Mucosa of gallbladder (tissue), 1 donor: ENCODE measurements at places on chromosomes 3 and 15. TPM values are rescaled to one million over a fixed set of nuclear protein-coding genes. Genes with fewer than 3 reads are reported as not detected.

Gene TRIM42
- not detected for total RNA-seq

Gene SLCO2A1
- total RNA-seq: 48.1 TPM

Gene SERP1
- 116 TPM for total RNA-seq

Gene CFAP20DC
- total RNA-seq: 1.9 TPM

Gene GOLGA6L7
- total RNA-seq: not detected

Gene MFAP1
- total RNA-seq: 25.6 TPM

GRCh38 chr3:51445544-51446280 is 54.1 kb downstream of the DCAF1 start:
- DNase-seq: no peak

GRCh38 chr3:56916716-56917360 is 115.1 kb upstream of the ARHGEF3 start:
- no peak for DNase-seq

GRCh38 chr3:157063926-157064325 is 96.0 kb downstream of the CCNL1 start:
- DNase-seq: no peak

DNA sequence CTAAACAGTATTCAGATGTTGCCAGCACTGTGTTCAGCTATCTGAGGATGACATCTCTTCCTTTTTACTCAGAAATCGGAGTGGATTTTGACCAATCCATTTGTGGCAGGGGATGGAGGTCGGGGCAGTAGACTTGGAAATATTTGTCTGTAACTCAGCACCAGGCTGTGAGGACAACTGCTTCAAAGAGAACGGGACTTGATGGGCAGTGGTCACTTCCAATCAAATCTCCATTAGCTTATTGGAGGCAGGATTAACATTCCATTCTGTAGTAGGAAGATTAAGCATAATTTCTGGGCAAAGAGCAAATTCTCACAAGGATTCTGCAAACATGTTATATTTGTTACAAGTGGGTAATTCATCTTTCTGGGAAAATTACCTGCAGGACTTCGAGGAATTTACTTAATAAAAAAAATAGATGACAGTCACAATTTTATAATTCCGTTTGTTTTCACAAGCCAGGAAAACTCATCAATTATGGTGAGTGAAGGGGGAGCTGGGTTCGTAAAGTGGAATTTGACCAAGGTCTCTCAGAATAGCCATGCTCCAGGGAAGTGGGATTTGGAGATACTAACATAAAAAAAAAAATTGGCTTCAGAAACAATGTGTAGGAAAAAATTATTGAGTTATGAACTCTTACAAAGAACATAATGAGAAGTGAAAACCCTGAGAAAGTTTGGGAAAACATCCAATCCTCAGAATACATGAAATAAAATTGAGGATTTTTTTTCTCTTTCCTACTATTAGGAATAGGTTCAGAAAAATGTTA is 18.1 kb downstream of the CRABP1 start:
- no peak for DNase-seq

- peak; percentile 80 for DNase-seq
Measured at GRCh38 chr15:70111203-70112073, 13.7 kb upstream of the TLE3 start.

DNA sequence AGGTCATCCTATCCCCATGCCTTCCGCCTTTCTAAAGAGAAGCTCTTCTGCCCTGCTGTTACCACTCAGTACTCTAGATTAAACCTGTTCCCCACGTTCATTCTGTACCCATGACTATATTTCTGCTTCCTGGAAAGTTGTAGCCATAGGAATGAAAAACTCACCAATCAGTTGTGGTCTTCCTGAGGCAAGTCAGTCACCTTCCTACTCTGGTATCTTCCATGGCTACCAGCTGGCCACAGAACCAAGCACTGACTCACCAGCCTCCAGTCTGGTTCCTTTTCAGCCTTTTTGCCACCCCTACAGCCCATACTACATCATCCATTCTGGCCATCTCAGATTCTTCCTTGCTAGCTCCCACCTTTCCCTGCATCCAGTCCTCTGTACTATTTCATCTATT is 46.4 kb downstream of the TMEM44 start:
- no peak for DNase-seq

DNA sequence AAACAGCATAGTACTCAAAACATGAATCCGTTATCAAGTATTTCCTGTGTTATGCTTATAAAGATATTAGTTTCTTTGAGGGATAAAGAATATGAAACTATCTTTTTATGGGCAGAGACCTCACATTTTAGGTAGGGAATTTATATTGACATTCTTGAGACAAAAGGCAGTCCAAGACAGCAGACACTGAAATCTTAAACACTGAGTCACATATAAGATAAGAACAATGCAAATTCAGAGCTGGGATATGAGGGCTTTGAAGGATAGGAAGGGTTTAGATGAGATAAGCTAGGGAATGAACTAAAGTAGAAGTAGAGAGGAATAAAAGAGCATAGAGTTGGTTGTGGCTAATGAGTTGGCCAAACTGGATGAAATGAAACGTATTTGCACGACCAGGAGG is 58.4 kb downstream of the ASTE1 start:
- DNase-seq: no peak

GRCh38 chr15:95761501-95762165 is 568.9 kb upstream of the NR2F2 start:
- DNase-seq: no peak

- DNase-seq: peak; percentile 54
Measured at GRCh38 chr3:7618606-7619005, 757.7 kb downstream of the GRM7 start.

DNA sequence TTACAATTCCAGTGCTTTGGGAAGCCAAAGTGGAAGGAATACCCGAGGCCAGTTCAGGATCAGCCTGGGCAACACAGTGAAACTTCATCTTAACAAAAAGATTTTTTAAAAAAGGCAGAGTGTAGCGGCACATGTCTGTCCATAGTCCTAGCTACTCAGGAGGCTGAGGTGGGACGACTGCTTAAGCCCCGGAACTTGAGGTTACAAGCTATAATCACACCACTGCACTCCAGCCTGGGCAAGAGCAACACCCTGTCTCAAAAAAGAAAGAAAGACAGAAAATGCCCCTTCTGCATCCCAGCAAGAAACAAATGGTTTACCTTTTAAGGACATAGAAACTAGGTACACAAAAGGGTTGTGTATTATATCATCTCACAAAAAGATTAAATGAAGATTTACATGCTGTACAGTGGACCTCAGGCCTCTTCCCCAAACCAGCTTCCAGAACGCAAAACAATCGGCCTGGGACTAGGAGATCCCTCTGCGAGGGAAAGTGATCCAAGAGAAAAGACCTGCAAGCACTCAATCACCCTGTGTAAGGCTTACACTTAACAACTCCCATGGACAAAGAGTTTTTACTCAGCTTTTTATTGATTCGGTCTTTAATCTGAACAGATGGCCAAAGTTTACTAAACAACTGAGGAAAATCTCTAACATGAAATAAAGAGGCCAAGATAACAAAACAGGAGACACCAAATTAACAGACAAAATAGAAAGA is 21.2 kb downstream of the TFDP2 start:
- no peak for DNase-seq
